ENCODE measurements at places on chromosomes 13 and 19.

- DNase-seq: no peak
These were observed 122.8 kb downstream of the MTUS2 start for GRCh38 chr13:28942906-28943305.

DNA sequence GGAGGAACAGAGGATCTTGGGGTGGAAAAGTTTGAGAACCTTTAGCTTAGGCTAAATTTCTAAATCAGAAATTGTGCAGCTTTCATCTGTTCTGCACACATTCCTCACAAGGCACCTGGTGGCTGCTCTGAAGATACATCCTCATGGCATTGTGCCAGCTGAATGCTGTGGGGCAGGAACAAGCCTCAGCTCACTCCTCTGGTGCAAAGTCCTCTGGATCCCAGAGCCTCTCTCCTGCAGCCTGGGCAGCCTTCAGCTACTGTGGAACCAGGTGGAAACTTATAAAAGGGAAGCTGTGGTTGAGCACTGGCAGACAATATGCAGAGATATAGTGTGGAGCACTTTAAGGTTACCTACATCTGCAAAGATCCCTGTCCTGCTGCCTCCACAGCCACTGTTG is 72.3 kb downstream of the KCTD12 start:
- DNase-seq: no peak

GRCh38 chr19:4505570-4506448 is 12.5 kb downstream of the PLIN4 start:
- no peak for DNase-seq

- no peak for DNase-seq
These were observed 383.4 kb downstream of the EFNB2 start for GRCh38 chr13:106152047-106152446.

DNA sequence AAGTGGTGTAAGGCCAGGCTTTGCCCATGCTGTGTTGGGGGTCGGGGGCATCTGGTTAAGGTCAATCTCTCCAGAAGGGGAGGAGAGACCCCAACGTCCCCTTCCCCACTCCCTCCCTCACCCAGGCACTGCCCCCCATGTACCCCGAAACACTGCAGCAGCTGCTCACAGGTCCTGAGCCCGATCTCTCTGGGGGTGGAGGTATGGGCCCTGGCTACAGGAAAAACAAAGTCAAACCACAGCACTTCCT is 10.2 kb downstream of the CAPN12 start:
- no peak for DNase-seq

- DNase-seq: no peak
These were observed 212.7 kb upstream of the MIR17HG start for GRCh38 chr13:91134803-91135184.

DNA sequence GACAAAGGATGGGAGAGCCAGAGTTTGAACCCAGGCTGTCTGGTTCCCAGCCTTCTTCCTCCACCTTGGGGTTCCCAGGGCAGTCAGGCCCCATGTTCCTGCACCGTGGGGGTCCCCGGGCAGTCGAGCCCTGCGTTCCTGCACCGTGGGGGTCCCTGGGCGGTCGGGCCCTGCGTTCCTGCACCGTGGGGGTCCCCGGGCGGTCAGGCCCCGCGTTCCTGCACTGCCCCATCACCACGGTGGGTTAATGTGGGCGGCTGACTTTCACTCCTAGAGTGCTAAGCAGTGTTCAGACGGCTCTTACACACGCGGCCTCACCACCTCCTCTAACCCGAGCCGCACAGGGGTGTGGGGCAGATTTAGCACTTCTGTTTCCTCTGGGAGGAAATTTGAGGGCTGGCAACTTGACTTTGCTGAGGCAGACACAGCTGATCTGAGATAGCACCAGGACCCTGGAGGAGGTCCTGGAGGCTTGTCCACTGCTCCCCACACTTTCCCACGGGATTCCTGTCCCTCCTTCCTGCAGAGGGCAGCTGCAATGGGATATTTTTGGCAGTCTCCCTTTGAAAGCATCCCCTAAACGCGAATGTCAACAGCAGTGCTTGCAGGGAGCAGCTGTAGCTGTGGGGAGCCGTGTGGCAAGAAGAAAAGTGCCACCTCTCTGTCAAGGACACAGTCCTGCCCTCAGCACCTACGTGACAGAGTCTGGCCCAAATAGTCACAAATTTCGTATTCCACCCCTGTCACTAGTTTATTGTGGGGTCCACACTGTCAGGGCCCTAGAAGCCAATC is 239.4 kb downstream of the TEX29 start:
- no peak for DNase-seq

GRCh38 chr13:78610381-78610883 is 7.1 kb upstream of the POU4F1 start:
- no peak for DNase-seq

GRCh38 chr13:74024856-74025255 is 109.3 kb downstream of the KLF12 start:
- DNase-seq: no peak

GRCh38 chr13:45436953-45437352 is 18.8 kb upstream of the SLC25A30 start:
- DNase-seq: no peak

GRCh38 chr19:3057275-3057714 is 5.0 kb downstream of the TLE5 start:
- no peak for DNase-seq

DNA sequence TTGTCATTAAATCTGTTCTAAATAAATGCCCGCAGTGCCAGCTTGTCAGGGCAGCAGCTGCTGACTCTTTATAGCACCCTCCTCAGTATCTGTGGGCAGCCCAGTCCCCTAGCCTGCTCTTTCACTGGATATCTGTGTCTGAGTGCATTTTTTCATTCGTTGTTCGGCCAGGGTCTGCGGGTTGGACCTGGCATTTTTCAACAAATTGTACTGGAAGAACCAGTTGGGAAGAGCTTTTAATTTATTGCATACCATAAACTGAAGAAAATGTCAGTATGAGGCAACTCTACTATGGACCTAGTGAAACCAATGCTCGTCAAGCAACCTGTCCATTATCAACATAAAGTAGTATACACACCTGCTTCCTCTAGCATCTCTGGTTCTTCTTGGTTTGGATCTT is 8.6 kb downstream of the NLRP13 start:
- no peak for DNase-seq

- DNase-seq: no peak
These were observed 337.3 kb downstream of the ATP8A2 start for GRCh38 chr13:25709088-25709487.

DNA sequence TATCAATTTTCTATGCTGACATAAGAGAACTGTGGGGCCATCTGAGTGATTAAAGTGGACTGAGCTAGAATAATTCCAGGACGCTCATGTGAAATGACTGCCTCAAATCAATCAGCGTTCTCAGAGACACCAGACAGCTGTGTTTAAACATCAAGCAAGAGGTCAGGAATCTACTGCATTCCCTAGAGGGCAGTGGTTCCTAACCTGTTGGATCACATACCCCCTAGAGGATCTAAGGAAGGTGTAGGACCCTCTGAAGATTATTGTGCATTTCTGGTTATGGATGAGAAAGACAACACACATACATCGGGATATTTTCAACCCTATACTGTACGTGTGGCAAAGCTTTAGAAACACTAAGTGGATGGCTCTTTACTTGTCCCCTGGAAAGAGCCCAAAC is 51.8 kb upstream of the FREM2 start:
- no peak for DNase-seq

GRCh38 chr13:64369121-64369520 is 2861.0 kb downstream of the PCDH9 start:
- DNase-seq: no peak

DNA sequence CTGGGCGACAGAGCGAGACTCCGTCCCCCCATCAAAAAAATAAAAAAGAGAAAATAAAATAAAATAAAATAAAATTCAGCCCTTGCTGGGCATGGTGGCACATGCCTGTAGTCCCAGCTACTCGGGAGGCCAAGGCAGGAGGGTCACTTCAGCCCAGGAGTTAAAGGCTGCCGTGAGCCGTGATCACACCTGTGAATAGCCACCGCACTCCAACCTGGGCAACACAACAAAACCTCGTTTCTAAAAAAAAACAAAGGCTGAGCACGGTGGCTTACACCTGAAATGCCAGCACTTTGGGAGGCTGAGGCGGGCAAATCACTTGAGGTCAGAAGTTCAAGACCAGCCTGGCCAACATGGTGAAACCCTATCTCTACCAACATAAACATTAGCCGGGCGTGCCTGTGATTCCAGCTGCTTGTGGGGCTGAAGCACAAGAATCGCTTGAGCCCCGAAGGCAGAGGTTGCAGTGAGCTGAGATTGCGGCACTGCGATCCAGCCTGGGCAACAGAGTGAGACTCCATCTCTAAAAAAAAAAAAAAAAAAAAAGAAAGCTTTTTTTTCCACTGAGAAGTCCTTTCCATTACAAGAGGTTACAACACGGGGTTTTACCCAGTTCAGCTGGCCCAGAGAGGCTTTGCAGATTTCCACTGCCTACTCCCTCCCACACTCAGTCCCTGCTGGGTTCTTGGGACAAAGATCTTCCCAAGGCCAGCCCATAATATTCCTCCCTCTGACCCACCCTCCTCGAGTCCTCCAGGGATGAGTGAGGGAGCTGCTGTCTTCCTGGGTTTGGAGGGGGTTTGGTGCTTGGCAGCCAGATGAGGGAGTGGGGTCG is 6.4 kb downstream of the ANGPTL4 start:
- DNase-seq: no peak

- DNase-seq: no peak
These were observed 557.0 kb downstream of the FGF9 start for GRCh38 chr13:22227895-22228294.

GRCh38 chr13:20544201-20544923 is 18.7 kb upstream of the CRYL1 start:
- no peak for DNase-seq

DNA sequence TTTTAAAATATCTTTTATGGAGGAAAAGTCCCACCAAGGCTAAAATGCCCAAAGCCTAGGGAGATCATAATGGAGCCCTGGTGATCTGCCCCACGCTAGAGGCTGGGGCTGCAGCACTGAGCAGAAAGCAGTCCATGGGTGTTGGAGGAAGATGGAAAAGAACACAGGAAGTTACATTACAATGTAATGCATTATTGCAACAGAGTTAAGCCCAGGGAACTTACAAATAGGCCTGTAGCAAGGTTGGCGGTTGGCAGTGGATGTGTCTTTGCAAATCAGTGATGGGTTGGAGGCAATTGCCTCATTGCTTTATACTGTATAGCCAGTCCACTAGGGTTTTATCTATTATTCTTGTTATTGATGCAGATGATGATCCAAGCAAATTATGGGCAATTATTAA is 399.9 kb downstream of the NDFIP2 start:
- no peak for DNase-seq

DNA sequence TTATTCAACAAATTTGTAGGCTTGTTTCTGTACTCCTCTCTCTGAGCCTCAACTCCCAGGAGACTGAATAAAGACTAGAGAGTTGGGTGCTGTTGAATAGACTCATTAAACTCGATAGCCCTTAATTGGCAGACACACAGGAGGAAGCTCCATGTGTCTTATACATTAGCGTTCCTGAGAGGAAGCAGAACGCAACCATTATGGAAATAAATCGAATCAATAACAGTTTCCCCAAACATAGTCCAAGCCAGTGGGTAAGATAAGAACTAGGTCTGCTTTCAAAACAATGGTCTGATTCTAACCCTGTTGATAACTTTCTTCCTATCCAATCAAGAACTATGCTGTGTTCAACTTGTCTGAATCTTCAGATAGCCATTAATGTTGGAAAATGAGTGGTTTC is 118.1 kb upstream of the FNDC3A start:
- no peak for DNase-seq

GRCh38 chr13:43315522-43315921 is 292.1 kb downstream of the DNAJC15 start:
- no peak for DNase-seq

DNA sequence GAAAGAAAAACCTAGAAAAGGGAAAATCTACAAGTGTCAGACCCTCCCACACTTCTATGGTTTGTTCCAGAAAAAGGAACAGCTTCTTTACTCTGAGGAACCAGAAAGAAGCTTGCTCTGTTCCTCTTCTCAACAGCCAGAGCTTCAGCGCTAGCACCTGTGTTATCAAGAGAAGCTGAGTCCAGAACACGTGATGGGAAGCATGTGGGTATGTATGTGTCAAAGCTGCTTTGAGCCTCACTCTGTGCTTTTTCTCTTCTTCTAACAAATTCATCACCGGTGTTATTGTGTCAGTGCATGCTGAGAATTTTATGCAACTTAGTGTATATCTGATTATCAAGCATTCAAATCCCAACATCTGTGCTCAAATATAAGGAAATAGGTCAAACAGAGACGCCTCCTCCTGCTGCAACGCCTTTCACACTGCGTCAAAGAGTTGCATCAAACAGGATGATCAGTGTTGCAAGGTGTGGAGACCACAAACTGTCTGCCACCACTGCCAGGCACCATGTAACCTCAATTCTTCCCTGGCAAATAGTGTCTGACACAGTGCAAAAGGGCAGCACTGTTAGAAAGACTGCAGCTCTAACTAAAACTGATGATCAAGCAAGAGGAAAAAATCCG is 83.9 kb downstream of the LRRC63 start:
- DNase-seq: no peak

GRCh38 chr13:78129823-78130222 is 211.2 kb upstream of the EDNRB start:
- DNase-seq: no peak

GRCh38 chr19:9406798-9407352 is 28.5 kb downstream of the ZNF266 start:
- peak; percentile 26 for DNase-seq

DNA sequence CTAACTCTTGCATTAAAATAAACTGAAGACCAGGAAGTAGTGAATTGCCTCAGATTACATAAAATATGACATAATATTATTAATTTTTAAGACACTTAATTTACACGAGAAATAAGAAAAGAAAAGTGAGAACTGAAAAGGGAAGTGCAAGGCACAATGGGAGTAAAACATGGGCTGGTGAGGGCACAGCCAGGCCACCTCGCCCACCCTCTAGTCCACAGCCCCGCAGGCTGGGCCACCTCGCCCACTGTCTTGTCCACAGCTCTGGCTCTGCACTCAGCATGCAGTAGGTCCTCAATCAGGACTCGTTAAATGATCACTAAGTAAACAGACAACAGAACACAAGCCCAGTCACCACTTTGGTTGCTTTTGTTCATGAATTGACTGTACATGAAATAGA is 67.8 kb upstream of the ARHGEF7 start:
- DNase-seq: no peak

All from retinal pigment epithelial cell (primary cell).